ENCODE measurements at places on chromosomes 2 and 18.
A peak's percentile ranks its signal among the peaks of the same experiment; 100 is the strongest.

- no peak for DNase-seq
Observed at GRCh38 chr2:126839796-126840195, 58.9 kb upstream of the TEX51 start.

DNA sequence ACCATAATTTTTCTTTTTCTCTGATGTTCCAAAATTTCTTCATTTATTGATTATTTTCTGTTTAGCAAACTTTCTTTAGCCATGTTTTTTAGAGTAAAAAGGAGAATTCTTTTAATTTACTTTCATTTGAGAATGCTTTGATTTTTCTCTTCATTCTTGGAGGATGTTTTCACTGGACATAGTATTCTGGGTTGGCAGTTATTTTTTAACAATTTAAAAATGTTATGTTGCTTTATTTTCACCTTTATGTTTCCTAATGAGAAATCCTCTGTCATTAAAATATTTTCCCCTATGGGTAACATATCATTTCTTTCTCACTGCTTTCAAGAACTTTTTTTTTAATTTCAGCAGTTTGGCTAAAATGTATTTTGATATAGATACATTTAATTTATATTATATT is 631.4 kb upstream of the CDH2 start:
- DNase-seq = no peak

GRCh38 chr2:105309147-105309545 is 20.4 kb downstream of the TGFBRAP1 start:
- DNase-seq = no peak

- no peak for DNase-seq
Observed at GRCh38 chr18:45541421-45541820, 73.9 kb upstream of the SLC14A2 start.

GRCh38 chr2:8391584-8391983 is 290.3 kb upstream of the ID2 start:
- no peak for DNase-seq

GRCh38 chr2:70936979-70937811 is 1.5 kb downstream of the ATP6V1B1 start:
- DNase-seq = no peak

- DNase-seq = peak; percentile 88
Observed at GRCh38 chr2:195659982-195660890, 3.2 kb downstream of the SLC39A10 start.

- DNase-seq = no peak
Observed at GRCh38 chr2:232870766-232871371, 805 bp downstream of the SNORC start.

GRCh38 chr2:222976521-222977061 is 75.4 kb upstream of the KCNE4 start:
- DNase-seq = no peak

- no peak for DNase-seq
Observed at GRCh38 chr2:224971214-224971613, 71.1 kb downstream of the DOCK10 start.

DNA sequence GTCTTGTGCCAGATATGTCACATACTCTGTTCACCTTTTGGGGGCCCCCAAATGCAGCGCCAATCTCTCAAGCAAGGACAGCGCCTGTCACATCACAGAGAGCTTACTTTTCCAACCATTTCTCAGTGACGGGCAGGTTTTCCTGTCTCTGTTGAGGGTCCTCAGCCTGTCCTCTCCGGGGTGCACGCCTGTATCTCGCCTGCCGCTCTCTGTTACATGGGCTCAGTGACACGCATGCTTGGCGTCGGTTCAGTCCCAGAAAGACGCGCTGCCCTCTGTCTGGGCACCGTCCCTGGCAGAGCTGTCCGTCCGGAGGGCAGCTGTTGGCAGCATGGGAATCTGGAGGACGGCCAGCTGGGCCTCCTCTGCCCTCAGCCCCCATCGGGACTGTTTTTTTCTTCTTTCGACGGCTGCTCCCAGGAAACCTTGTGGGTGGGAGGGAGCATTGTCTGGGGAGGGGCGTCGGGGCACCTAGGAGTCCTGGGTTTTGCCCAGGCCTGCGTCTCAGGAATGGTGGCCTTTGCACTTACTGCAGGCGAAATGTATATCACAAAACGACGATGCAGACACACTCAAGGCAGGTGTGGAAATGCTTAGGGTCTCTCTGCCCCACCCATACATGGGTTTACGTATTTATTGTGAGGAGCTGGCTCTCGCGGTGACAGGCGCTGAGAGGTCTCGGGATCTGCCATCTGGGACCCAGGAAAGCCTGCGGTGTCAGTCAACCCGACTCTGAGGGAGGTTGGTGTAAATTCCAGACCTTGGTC is 30.9 kb downstream of the RTP5 start:
- no peak for DNase-seq

DNA sequence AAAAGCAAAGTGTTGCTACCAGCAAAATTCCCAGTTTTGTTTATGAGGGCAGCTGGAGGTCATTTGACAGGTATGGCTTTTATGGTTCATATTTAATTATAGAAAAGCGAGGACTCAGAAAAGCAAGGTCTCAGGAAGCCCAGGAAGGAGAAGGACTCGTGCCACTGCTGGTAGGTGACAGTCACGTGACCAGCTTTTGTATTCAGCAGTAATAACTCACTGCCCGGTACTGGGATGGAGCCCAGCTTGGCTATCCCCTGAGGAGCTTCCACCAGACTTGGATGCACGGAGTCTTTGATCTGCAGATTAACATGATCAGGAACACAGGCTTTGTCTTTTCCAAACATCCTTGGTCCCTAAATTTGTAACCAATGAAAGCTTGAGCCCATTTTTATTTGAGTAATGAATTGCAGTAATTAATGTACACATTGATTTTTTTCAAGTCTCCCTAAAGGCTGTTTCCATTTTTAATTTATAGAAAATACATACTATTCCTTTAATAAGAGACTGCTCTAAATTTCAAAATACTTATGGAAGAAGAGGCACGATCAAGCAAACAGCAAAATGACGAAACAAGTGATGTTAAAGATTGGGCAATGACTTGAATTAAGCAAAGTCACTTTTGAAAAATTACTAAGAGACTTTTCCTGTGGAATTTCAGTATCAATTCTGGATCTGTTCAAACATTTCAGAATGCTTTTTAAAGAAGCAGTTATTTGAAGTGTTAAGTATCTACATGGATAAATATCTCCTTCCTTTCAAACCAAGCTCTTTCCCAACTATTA is 251.7 kb upstream of the HNRNPA3 start:
- no peak for DNase-seq

DNA sequence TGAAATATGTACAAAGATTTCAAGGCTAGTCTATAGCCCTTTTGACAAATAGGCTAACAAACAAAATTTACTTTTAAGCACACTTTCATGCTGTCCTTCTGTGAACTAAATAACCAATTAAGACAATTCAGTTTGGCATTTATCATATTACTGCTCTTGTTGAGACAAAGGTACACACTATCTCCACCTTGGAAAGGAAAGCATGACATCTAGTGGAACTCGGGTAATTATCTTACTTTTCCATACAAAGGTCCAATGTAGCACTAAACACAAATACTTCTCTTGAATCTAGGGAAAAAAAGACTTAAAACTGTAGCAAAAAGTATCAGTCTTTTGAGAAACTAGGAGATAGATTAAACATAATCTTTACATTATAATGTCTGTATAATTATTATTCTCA is 125.0 kb upstream of the CD226 start:
- no peak for DNase-seq

DNA sequence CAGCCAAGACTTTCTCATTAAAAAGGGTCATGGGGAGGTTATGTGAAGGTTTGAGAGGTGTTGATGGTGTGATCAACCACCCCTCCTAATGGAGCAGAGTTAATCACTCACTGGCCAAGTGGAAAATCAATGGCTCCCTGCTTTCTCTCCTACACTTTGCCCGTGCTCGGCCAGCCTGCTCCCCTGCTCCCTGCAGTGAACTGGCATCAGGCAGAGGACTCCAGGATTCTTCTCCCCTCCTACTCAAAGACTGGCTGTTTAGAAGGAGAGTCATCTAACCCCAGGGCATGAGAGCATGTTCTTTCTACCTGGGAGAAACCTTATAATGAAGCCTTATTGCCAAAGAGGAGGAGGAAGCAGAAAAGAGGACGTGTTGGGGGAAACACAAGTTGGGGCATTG is 74.9 kb downstream of the SGPP2 start:
- DNase-seq = no peak

DNA sequence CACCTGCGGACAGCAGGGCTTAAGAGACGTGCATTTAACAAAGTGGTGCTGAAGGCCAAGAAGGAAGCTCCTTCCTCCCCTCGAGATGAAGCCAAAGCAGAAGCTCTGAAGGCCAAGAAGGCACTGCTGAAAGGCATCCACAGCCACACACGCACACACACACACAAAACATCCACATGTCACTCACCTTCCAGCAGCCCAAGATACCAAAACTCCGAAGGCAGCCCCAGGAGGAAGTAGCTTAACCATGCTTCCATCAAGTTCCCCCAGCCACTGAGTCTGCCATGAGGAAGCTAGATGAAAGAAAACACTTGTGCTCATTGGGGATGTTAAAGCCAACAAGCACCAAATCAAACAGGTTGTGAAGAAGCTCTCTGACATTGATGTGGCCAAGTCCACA is 175.7 kb upstream of the POU3F3 start:
- no peak for DNase-seq

- DNase-seq = no peak
Observed at GRCh38 chr2:151262629-151263028, 966 bp upstream of the RBM43 start.

DNA sequence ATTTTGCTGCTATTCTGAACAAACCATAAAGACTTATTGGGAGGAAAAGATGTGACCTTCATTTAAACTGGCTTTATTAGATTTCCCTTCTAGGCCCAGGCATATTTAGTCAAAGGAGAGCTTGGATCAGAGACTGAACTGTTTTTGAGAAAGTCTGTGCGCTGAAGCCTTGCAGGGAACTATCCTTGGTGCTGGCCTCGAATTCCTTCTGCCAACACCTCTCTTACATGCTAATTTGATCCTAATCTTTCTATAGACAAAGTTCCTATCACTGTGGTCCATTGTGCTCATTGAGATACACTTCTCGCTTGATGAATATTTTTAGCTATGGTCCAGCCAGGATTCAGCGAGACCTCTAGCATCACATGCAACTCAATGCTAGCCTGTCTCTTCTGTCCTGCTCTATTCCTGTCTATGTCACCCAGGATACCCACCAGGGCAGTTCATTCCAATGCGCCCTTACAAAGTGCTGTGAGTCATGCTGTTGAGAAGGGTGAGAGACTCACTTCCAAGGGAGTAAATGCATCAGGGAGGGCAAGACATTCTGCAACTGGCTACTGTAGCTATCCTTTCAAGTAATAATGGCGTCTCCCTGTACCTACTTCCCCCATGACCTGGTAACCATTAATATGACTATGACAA is 356.7 kb upstream of the LYPD1 start:
- no peak for DNase-seq

DNA sequence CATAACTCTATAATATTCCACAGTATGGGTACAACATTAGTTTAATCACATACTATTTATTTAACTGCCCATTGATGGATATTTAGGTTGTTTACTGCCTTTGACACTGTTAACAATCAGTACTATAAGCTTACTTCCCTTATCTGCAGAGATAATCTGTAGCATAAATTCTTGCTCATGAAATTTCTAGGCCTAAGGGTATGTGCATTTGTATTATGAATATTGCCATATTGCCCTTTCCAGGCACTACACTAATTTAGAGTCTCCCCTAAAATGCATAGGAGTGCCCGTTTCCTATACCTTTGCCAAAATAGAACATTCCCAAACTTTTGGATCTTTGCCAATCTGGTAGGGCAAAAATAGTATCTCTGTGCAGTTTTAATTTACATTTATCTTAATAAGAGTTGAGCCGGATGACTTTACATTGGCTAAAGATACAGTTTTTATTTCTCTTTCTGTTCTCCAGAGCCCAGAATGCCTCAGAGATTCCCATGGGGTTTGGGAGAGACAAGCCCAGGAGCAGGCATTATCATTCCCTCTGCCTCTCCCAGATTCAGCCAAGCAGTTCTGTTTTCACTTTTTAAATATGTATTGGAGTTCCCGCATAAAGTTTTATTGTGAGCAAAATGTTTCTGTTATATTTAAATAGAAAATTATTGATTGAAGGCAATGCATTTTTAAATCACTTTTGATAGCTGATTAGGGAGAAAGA is 102.8 kb downstream of the CAPN13 start:
- DNase-seq = no peak

DNA sequence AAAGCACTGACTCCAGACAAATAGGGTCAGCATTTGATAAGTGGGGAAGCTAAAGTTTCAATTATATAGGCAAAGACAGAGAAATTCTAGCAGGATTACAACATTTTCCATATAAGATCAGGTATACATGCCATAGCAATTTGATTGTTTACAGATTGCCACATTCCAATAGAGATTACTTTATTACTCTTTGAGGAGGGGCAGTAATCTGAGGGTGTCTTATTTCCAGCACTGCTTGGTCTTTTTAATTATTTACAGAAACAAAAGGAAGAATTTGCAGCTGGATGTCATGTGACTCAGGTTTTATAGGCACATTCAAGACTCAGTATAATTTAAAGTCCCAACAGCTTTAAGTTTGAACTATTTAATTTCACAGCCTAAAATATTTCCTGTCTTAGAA is 42.5 kb upstream of the GPR39 start:
- no peak for DNase-seq

DNA sequence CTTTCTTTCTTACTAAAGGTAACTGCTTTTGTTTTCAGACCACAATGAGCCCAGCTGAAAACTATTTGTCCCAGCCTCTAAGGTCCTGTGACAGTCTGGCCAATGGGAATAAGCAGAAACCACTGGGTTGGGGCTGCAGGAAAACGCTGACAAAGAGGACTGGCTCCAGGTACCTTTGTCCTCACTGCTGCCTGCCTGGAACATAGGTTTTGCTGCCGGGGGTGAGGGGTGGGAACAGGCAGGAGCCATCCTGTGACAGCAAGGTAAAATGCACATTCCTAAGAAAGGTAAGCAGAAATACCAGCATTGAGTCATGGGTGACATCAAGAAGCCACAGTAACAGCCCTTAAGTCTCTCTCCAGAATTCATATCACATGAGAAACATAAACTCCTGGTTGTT is 21.6 kb downstream of the PTPN2 start:
- DNase-seq = no peak

GRCh38 chr2:45342-46130 is 769 bp downstream of the FAM110C start:
- no peak for DNase-seq

DNA sequence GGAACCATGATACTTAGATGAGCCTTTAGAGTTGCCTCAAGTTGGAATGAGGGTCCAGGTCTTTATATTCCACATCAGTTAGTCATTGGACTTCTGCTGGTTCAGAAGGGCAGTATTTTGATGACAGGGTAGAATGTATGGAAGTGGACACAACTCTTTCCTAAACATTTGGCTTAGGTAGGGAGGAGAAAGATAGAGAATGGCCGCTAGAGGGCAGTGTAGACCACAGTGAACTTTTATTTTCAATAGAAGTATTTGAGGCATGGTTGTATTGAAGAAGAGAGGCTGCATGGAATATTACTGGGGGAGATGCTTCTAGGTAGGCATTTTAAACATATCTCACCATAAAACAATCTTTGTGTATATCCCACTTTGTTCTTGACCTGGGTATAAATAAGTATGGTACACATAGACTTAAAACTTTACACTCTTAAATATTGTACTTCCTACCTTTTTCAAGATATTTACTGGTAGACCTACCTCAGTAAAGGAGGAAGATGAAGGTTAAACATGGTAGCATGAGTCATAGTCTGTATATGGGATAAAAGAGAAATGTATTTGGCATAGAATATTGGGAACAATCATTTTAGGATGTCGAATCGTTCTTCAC is 497.6 kb upstream of the FAM98A start:
- peak; percentile 55 for DNase-seq
